ENCODE measurements at places on chromosomes 5 and 9.

DNA sequence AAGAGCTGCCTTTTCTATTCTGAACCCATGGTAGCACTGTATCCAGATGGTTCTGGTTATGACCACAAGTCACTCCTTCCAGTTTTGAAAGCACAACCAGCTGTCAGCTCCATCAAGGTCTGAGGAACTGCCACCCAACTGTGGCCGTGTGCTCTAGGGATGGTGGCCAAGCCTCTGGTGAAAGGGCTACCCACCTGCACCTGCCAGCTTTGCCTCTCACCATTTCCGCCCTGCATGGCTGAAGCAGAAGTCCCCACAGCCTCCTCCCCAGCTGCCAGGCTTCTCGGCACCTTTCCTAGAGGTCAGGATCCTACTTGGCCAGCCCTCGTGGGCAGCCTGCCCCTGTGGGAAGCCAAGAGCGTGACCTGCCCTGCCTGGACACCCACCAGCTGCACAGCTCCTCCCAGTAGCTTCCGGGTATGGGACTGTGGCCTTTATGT, 16.8 kb downstream of the SEMA5A start:
- no peak for DNase-seq

- no peak for DNase-seq
These were observed 213.9 kb downstream of the TMEM167A start for GRCh38 chr5:82863266-82863665.

GRCh38 chr5:93596676-93597490, 13.9 kb downstream of the NR2F1 start:
- no peak for DNase-seq

DNA sequence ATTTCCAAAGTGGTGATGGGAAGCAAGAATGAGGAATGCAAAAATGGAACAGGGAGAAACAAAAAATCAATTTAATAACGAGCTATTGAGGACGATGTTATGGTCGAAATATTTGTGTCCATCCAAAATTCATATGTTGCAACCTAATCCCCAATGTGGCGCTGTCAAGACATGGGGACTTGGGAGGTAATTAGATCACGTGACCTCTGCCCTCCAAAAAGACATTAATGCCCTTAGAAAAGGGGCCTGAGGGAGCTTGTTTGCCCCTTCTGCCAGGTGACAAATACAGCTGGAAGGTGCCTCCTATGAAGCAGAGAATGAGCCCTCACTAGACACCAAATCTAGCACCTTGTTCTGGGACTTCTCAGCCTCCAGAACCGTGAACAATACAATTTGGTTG, 315.2 kb upstream of the CDH9 start:
- no peak for DNase-seq

DNA sequence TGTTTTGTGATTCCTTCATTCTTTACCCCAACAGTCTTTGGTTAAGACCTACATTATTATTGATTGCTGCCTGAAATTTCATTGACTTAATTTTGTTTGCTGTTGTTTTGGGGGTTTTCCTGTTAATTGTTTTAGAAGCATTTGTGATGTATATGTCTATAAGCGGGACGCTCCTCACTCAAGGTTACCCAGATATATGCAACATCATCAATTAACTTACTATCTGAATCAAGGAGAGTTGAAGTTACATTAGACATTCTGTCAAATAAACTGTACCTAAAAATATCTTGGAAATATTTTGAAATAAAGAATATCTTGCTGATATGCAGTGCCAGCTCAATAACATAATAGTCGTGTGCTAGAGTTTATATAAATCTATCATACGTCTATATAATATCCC, 125.9 kb upstream of the CDH18 start:
- no peak for DNase-seq

Data from stimulated activated CD4-positive, alpha-beta T cell treated with anti-CD3 and anti-CD28 coated beads, Interleukin-1b, Interleukin-23, amount 100 ng/mL, for 1 hour (primary cell).